ENCODE measurements at places on chromosomes 4 and X.
A peak's percentile ranks its signal among the peaks of the same experiment; 100 is the strongest.

GRCh38 chrX:25012793-25013631 lies 2.8 kb downstream of the ARX start:
- peaks cover 13% of the 10 kb centered on the region for H3K4me1 ChIP-seq
- peak overlapping the region; percentile 55 for H3K4me3 ChIP-seq
- H3K36me3 ChIP-seq: no peaks in the 10 kb centered on the region
- DNase-seq: no peak
- H3K27me3 ChIP-seq: peaks cover 99% of the 10 kb centered on the region
- no peak overlapping the region for H3K27ac ChIP-seq

DNA sequence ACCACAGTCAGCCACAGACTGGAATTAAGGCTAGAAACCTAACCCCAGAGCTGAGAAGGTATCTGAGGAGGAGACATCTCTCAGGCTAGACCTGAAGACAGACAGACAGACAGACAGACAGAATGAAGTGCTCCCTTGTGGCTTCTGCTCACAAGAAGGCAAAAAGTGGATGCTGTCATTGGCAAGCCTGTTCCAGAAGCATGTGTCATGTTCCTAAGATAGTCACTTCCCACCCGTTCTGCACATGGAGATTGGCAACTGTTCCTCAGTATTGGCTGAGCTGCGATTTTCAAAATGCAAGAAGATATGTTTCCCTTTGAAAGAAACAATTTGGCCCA lies 166.4 kb downstream of the NSUN7 start:
- peaks cover 7% of the 10 kb centered on the region for H3K4me1 ChIP-seq
- DNase-seq: no peak
- no peaks in the 10 kb centered on the region for H3K36me3 ChIP-seq
- no peak overlapping the region for H3K27ac ChIP-seq

DNA sequence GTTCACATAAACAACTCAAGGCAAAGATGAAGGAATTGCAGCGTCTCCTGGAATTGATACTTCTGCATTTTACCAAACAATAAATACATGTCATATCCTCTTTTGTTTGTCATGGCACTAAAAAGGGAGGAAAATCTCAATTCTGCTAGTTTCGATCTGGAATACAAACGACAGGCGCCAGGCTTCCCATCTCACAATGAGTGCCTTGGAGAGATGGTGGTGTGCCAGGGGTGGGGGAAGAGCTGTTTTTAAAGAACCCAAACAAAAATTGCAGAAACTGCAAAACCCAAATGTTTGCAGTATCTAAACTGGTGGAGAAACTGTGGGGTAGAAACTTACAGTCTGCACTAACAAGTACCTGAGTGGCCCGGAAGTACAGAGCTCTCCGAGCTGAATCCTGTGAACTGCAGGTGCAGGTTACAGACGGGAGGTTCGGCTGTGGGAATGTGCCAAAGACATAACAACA lies 53.0 kb upstream of the KLF3 start:
- peak overlapping the region; percentile 27 for H3K4me3 ChIP-seq
- peak overlapping the region; percentile 30 for H3K27ac ChIP-seq
- H3K27me3 ChIP-seq: no peaks in the 10 kb centered on the region
- peaks cover 1% of the 10 kb centered on the region for H3K4me1 ChIP-seq

DNA sequence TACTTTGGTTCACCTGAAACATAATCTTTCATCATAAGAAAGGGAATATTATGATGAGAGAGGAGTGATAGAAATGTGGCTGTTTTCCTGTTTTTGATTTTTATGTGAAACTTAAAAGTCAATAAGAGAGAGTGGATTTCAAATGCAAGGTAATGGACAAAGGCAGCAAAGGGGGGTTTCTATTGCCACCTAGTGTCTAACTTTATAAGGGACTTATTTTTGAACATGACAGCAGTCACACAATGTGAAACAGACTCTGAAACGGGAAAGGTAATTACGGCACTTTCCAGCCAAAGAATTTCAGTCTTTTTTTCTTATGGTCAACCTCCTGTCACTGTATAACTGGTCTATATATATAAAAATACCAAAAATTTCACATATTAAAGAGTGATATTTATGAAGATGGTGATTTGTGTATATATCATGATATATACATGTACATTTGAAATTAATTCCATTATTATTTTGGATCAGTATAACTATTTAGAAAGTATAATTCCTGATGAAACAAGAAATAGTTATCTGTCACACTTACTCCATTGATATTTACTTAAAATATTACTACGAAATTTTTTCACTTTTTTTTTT lies 127.1 kb downstream of the FBXO8 start:
- peaks cover 8% of the 10 kb centered on the region for H3K27me3 ChIP-seq
- H3K27ac ChIP-seq: no peak overlapping the region
- H3K36me3 ChIP-seq: no peaks in the 10 kb centered on the region
- no peak for DNase-seq

GRCh38 chrX:154712781-154713740 lies 37.8 kb downstream of the GAB3 start:
- no peaks in the 10 kb centered on the region for H3K36me3 ChIP-seq
- H3K4me1 ChIP-seq: peaks cover 8% of the 10 kb centered on the region
- DNase-seq: no peak
- H3K27ac ChIP-seq: peak overlapping the region; percentile 2
- H3K27me3 ChIP-seq: no peaks in the 10 kb centered on the region

- no peak within 1 kb of the TSS for H3K27ac ChIP-seq
- H3K4me3 ChIP-seq: peak within 1 kb of the TSS; percentile 42
- H3K4me1 ChIP-seq: no peaks in the 10 kb centered on the region
- H3K27me3 ChIP-seq: no peaks in the 10 kb centered on the region
- H3K36me3 ChIP-seq: no peaks in the 10 kb centered on the region
These were observed at the start of gene BEX1 for GRCh38 chrX:103063918-103064434. TSS of gene BEX1 (minus strand) at chrX:103064171. CDS start at chrX:103063274, 897 bp downstream.

GRCh38 chr4:7650606-7651385 lies 216.1 kb upstream of the PSAPL1 start:
- peaks cover 22% of the 10 kb centered on the region for H3K4me1 ChIP-seq
- no peak for DNase-seq
- no peaks in the 10 kb centered on the region for H3K27me3 ChIP-seq
- no peaks in the 10 kb centered on the region for H3K36me3 ChIP-seq
- no peak overlapping the region for H3K4me3 ChIP-seq
- H3K27ac ChIP-seq: no peak overlapping the region

DNA sequence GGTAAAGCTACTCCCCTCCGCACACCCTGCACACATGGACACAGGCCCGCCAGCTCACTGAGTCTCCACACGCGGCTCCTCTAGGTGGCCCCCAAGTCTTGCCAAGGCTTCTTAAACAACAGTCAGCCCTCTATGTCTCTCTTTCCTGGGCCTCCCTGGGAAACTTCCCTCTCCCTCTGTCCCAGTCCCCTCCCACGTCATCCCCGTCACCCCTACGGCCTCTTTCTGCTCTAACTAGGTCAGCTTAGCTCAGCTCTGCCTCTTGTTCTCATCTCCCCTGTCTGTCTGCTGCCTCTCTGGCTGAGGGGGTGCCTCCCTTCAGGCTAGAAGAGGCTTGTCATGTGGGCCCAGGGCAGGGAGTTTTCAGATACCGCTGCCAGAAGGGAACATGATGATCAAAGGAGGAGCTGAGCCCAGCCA lies 38.8 kb downstream of the SEPTIN6 start:
- H3K27ac ChIP-seq: no peak overlapping the region
- no peaks in the 10 kb centered on the region for H3K27me3 ChIP-seq
- no peak for DNase-seq
- H3K4me1 ChIP-seq: no peaks in the 10 kb centered on the region
- no peak overlapping the region for H3K4me3 ChIP-seq
- H3K36me3 ChIP-seq: no peaks in the 10 kb centered on the region

DNA sequence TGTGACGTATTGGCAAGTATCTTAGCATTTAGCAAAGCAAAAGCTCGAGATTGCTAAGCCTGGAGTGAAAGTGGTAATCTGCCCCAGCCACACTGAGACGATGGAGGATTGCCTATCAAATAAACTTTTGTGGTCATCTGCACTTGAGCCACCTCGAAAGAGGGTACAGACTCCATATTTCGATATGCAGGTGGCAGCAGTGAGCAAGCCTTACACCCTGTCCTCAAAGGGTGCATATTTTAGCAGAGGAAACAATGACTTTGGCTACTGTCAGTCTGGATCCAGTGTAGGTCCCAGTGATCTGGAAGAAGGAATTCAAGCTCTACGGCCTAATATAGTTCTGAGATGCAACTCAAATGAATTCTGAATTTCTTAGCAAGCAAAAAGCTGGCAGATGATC lies 153.9 kb downstream of the ATG4A start:
- DNase-seq: no peak
- no peaks in the 10 kb centered on the region for H3K4me1 ChIP-seq
- H3K4me3 ChIP-seq: no peak overlapping the region
- no peaks in the 10 kb centered on the region for H3K36me3 ChIP-seq
- no peak overlapping the region for H3K27ac ChIP-seq
- no peaks in the 10 kb centered on the region for H3K27me3 ChIP-seq

GRCh38 chr4:4341861-4342650 lies 44.8 kb upstream of the NSG1 start:
- no peaks in the 10 kb centered on the region for H3K36me3 ChIP-seq
- peaks cover 29% of the 10 kb centered on the region for H3K27me3 ChIP-seq
- DNase-seq: no peak
- H3K27ac ChIP-seq: no peak overlapping the region
- no peaks in the 10 kb centered on the region for H3K4me1 ChIP-seq

GRCh38 chr4:42710329-42710728 lies 53.4 kb upstream of the ATP8A1 start:
- H3K4me3 ChIP-seq: no peak overlapping the region
- no peak for DNase-seq
- no peaks in the 10 kb centered on the region for H3K36me3 ChIP-seq
- H3K27ac ChIP-seq: no peak overlapping the region
- H3K4me1 ChIP-seq: no peaks in the 10 kb centered on the region
- H3K27me3 ChIP-seq: no peaks in the 10 kb centered on the region

DNA sequence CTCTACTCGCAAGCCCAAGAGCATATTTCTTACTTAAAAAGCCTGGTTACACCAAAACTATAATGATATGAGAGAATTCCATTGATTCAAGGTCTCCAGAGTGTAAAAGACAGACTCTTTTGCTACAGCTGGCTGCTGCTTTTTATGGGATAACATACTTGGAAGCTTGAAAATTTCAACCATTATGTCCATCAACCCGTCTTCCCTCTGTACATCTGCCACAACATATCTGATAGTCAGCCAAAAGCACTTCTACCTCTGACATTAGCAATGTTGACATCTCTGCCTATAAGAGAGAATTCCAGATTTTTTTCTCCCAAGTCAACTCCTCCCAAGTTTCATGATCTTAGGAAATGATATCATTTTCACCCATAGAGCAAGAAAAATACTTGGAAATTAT lies 54.4 kb upstream of the IQCM start:
- no peaks in the 10 kb centered on the region for H3K36me3 ChIP-seq
- no peaks in the 10 kb centered on the region for H3K27me3 ChIP-seq
- no peak for DNase-seq
- H3K4me1 ChIP-seq: no peaks in the 10 kb centered on the region
- H3K27ac ChIP-seq: no peak overlapping the region

- no peak for DNase-seq
- H3K36me3 ChIP-seq: no peaks in the 10 kb centered on the region
- no peaks in the 10 kb centered on the region for H3K4me1 ChIP-seq
- no peaks in the 10 kb centered on the region for H3K27me3 ChIP-seq
- H3K4me3 ChIP-seq: no peak overlapping the region
- H3K27ac ChIP-seq: no peak overlapping the region
These were observed 131.4 kb downstream of the GBA3 start for GRCh38 chr4:22824091-22824490.

DNA sequence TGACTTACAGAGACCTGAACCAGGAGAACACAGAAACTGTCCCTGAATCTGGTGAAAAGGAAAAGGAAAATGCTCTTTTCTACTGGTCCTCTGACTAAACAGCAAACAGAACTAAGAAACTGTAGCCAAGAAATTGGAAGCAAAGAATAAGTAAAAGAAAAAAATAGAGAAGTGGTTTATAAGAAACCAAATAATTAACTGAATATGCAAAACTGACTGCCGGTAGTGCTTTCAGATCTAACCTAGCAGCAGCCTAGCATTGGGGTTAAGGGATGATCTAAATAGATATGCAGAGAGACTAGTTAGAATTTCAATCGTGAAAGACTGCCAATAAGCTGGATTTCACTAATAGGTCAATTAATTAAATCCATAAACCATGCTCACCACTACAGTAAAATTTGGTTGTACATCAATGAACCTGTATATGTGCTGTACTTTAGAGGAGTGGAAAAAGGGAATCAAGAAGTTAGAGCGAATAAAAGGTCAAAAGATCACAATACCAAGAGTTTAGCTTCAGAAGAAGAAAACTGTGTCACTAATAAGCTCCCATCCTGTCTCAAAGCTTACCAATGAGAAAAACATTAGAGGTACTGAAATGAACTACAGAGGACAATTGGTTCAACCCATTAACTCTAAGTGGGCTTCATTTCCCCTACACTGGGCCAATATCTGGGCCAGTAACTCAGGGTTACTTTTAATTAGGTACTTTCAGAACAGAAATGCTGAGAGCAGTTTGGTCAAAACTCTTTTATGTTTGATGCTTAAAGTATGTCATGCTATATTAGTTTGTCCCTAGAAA lies 53.6 kb downstream of the KLHL13 start:
- no peak overlapping the region for H3K27ac ChIP-seq
- no peaks in the 10 kb centered on the region for H3K36me3 ChIP-seq
- no peak for DNase-seq
- H3K27me3 ChIP-seq: no peaks in the 10 kb centered on the region
- H3K4me1 ChIP-seq: no peaks in the 10 kb centered on the region

DNA sequence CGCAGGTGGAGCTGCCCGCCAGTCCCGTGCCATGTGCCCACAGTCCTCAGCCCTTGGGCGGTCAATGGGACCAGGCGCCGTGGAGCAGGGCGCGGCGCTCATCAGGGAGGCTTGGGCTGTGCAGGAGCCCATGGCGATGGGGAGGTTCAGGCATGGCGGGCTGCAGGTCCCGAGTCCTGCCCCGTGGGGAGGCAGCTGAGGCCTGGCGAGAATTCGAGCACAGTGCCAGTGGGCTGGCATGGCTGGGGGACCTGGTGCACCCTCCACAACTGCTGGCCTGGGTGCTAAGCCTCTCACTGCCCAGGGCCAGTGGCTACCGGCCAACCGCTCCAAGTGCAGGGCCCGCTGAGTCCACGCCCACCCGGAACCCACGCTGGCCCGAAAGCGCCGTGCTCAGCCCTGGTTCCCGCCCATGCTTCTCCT lies 646.5 kb downstream of the GABRG1 start:
- H3K4me3 ChIP-seq: no peak overlapping the region
- no peak for DNase-seq

DNA sequence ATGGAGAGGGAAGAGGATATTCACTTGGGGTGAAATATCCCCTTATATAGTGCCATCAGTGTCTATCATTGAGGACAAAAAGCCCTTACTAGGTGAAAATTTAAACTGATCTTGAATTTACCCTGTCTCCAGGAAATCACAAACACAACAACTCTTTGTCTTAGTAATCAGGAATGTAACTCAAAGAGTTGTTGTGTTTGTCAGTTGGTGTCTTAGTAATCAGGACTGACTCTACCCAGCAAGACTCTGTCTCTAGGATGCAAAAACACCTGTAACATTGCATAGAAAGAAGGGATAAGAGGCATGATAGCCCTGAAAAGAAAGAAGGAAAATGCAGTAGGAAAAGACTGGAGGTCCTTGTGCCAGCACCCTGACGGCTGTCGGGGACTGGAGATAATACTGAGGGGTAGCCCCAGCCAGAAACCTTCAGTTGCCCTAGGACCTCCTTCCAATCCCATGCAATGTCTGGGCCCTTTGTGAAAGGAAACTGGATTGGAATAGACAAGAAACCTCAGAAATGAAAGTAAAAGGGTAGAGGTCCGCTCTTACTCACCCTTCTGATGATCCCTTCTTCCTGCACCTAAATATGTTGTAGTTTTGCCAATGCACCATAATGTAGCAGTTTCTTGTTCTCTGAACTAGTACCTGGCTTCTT lies 45.3 kb downstream of the HMGB2 start:
- H3K4me1 ChIP-seq: no peaks in the 10 kb centered on the region
- H3K36me3 ChIP-seq: no peaks in the 10 kb centered on the region
- H3K27ac ChIP-seq: no peak overlapping the region
- no peaks in the 10 kb centered on the region for H3K27me3 ChIP-seq
